ENCODE measurements at places on chromosomes 3 and 15.

GRCh38 chr3:125611908-125612307 is 16.6 kb upstream of the OSBPL11 start:
- DNase-seq, result no peak

- DNase-seq, result no peak
Observed at GRCh38 chr3:126858887-126859286, 124.0 kb upstream of the PLXNA1 start.

DNA sequence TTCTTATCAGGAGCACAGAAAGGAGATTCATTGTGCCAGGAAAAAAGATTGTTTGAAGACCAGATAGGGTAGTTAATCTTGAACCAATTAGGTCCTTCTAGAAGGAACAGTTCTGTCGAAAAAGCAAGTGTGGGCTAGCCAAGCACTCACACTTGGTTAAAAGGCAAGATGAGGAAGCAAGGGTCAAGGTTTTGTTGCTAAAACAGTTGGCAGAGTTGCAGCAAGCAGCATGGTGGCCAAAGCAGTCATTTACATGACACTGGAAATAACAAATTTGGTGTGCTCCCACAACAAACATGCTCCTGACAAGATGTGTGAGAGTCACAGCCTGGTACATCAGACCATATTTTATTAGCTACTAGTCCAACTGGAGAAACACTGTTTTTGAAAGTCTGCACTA is 228.0 kb upstream of the CFAP20DC start:
- DNase-seq, result no peak

DNA sequence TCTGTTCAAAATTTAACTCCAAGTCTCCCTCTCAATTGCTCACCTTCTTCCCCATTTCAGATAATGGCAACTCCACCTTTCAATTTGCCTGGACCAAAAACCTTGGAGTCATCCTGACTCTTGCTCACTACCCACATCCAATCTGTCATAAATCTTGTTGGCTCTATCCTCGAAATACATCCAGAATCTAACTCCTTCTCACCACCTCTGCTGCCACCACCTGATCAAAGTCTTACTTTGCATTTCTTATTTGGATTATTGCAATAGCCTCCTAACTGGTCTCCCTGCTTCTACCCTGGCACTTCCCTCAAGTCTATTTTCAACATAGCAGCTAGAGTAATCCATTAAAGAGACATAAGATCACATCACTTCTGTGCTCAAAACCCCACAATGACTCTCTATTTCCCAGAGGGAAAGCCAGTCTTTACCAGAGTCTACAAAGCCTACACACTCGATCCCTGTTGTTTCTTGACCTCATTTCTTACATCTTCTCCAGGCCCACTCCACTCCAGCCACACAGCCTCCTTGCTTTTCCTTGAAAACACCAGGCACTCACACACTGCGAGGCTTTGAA is 86.6 kb downstream of the GPR156 start:
- DNase-seq, result no peak

DNA sequence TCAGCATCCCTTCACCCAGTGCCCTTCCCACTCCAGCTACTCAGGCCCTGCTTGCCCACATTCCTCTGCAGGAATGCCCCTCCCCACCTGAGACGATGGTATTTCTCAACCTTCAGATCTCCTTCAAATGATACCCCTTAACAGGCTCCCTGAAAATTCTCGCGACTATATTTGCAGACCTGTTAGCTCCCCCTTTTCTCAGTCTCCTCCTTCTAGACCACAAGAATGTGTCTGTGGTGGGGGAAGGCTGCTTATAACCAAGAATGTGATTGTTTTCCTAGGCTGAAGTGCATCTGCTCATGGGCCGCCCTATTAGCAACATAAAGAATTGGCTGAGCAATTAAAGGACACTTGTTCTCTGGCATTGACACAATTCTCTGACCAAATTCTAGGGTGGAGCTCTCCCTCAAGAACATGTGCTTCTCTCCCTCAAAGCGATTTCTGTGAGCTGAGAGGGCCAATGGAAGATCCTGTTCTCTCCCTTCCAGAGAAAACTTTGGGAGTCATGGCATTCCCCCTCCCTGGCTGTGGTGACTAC is 19.1 kb upstream of the LIMD1 start:
- DNase-seq, result no peak

GRCh38 chr3:170599091-170599490 is 13.2 kb upstream of the SLC7A14 start:
- DNase-seq, result no peak

DNA sequence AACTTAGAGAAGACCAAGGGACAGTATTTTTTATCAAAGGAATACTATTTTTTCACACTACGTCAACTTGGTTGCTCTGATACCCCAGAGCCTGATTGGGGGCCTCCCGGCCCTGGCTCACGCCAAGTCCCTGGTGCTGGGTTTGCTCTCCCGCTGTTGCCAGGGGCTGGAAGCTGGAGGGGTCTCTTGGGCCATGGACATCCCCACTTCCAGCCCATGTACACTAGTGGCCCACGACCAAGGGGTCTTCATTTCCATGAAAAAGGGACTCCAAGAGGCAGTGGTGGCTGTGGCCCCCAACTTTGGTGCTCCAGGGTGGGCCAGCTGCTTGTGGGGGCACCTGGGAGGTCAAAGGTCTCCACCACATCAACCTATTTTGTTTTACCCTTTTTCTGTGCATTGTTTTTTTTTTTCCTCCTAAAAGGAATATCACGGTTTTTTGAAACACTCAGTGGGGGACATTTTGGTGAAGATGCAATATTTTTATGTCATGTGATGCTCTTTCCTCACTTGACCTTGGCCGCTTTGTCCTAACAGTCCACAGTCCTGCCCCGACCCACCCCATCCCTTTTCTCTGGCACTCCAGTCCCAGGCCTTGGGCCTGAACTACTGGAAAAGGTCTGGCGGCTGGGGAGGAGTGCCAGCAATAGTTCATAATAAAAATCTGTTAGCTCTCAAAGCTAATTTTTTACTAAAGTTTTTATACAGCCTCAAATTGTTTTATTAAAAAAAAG is 20.3 kb upstream of the BSN start:
- no peak for DNase-seq

GRCh38 chr15:45253330-45253729 is 1.3 kb downstream of the SLC28A2 start:
- peak; percentile 7 for DNase-seq

DNA sequence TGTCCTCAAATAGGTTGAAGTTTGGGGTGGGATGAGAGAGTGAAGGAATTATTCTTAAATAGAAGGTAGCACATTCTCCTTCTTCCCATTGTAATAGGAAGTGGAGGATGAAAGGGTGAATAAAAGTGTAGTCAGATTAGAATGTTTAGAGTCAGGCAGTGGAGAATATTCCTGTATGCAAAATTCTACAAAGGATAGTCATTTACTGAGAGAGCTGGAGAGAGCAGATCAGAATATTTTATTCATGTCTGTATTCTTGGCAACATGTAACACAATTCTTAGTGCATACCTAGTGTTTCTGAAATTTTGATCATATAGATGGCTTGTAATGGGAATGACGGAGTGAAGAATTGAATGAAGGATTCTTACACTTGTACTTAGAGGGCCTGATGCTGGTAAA is 139.1 kb downstream of the LSAMP start:
- no peak for DNase-seq

All from germinal center (tissue), 1 donor.